ENCODE measurements at places on chromosomes 2 and 18.

DNA sequence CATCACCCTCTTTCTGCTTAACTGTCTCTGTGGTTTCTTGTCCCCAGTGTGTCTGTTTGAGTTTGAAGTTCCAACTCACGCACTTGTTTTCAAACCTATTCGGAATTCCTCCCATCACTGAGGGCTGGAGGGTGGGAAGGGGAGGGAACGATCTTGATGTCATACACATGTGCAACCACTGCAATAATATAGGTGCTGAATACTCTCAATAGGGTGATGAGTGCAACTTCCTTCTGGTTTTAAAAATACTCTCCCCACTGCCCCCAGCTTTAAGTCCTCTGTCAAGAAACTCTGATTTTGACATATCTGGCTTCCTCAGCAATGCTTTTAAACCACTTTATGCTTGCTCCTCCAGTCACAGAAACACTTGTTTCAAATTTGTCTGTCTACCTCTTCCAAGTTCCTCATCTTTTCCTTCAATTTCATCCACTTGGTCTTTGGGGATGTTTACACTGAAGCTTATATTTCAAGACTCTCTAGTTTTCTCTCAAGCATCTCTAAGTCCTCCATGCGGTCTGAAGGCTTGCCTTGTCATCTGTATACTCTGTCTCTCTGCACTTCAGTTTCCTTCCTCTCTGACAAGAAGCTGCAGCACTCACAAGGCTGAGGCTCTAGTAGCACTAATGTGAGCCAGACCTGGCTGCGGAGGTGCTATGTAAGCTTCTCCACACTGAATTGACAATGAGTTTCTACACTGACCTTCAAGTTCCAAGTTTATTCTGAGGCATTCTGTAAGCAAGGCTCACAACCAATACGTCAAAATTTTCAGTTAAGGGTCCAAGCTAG is 422.3 kb downstream of the ZEB2 start:
- DNase-seq: no peak

- DNase-seq: no peak
These were observed 52.7 kb downstream of the MAP2 start for GRCh38 chr2:209476367-209477208.

DNA sequence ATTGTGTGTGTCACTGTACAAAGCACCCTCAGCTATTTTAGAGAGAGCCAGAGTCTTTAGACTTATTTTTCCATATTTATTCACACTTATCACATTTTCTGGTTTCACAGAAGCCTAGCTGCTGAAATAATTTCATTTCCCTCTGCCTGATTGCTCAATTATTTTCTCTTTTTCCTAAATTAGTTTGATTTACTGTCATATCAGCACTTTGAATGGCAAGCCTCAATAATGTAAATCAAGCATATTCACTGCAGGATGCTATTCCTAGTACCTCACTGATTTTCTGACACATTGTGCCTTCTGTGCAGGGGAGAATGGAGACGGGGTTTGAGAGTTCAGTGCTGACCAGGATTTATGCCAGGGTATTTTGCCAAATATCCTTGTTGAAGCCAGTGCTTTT is 48.3 kb downstream of the CPS1 start:
- DNase-seq: no peak

DNA sequence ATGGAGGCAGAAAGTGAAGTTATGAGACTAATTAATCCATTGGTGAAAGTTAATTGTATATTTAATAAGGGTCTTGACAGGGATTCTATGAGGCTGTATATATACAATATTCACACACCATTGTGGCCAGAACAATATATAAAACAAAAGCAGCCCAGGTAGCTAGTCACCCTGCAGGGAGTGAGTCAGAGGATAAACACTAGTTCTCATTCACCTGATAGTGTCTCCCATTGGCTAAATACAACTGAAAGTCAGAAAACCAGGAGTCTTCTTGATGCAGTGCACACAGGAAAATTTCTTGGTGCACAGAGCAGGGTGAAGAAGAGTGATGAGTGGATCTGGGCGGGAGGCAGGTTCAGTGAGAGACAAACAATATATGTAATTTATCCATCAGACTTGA is 465.2 kb downstream of the ERBB4 start:
- no peak for DNase-seq

DNA sequence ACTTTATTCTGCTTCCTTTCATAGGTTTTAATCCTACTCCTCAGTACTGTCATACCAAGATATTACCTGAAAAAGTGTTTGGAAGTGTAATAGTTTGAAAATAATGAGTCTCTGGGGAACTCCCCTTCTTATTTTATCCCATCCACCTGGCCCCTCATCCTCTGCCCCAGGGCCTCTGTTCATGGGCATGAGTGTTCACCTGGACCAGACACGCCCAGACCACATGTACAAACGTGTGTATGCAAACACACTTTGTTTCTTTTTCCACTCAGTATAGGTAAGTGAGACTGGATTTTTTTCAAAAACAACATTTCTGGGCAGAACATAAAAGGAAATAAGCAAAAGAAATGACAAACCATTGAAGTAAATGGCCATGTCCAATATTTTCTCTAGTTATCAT is 62.1 kb upstream of the THSD7B start:
- DNase-seq: no peak

DNA sequence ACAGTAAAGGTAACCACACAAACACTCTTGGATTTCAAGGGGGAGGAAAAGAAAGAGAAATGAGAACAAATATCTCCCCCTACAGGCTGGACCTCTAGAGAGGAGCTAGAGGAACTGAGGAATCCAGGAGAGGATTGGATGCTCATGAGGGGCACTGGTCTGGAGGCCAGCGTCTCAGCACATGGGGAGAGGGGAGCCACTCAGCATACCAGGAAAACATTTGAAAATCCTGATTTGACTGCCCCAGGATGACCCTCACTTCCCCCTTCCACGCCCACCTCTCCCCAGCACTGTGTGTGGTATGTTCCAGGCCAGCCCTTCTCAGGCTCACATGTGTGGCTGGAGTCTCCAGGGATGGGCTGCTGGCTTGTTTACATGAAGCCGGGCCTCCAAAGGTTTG is 396.8 kb upstream of the ID2 start:
- no peak for DNase-seq

DNA sequence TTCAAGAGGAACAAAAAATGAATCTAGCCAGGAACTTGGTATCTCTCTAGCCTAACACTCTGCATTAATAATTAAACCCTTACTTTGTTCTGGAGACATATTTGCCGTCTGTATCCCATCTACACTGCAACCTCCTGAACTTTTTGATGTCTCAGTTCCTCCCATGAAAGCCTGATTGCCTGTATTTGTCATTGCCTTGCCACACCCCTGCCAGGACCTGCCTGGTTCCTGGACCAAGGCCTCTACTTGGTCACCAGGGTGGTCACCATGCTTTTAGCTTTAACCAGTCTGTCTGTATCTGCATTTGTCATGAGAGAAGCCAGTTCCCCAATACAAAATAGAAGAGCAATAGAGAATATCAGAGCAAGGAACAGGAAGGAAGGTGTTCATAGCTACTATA is 58.8 kb upstream of the NOL4 start:
- DNase-seq: no peak

DNA sequence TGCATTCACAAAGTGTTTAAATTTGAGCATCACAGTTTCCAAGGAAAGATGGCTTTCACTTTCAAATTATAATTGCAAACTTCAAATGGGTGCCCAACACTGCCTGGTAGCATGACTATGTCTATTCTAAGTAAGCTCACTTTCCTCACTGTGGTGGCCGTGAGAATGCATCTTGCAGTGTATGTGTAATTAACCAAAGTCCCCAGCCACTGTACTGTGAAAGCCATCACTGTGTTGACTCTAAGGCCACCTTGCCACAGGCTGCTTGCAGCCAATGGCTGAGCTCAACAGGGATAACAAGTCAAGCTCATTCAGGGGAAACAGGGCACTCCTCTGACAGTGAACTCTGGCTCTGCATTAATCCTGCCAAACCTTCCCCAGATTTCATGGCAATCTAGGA is 43.3 kb upstream of the LGALSL start:
- DNase-seq: no peak
